ENCODE measurements at places on chromosomes 3 and 15.

DNA sequence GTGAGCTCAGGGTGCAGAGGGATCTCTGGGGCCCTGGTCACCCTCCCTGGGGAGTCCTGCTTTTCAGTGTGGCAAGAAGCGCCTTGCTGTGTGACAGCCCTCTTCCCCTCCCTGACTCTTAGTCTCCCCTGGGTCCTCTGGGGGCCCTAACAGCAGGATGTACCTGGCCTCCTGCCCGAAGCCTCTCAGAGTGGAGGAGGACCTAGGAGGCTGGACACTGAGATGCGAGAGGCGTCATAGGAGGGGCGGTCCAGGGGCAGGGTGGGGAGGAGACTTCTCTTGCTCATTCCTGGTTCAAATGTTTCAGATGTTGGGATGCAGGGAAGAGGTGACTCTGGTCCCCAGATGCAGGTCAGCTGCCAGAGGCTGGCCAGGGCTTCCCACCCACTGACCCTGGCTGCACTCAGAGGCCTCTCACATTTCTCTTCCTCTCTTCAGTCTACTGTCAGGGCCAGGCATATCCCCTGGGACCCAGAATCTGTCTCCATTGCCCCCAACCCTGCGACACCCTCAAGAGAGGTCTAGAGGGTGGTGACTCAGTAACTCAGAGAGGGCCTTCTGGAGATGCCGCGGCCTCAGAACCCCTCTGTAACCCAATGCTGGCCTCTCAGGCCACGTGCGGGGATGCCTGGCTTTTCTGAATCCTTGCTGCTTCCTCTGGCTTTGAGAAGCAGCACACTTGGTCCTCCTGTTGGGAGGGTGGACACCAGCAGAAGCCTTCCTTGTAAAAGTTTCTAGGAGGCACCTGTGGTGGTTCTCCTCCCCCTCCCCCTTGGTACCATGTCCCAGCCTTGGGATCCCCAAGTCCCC lies 25.9 kb downstream of the SNX33 start:
- DNase-seq: no peak

DNA sequence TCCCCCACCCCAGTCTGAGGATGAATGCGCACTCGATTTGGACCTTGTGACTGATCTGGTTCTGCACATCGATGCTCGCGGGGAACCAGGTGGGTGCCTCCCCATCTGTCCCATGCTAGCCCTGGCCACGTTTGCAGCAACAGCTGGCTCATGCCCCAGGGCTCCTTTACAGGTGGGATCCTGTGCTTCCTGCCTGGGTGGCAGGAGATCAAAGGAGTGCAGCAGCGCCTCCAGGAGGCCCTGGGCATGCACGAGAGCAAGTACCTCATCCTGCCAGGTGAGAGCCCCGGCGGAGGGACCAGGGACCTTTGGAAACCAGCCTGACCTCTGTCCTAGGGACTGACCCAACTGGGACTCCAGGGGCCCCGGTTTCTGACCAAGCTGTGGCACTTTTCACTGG lies 44.3 kb downstream of the DHX30 start:
- DNase-seq: no peak

DNA sequence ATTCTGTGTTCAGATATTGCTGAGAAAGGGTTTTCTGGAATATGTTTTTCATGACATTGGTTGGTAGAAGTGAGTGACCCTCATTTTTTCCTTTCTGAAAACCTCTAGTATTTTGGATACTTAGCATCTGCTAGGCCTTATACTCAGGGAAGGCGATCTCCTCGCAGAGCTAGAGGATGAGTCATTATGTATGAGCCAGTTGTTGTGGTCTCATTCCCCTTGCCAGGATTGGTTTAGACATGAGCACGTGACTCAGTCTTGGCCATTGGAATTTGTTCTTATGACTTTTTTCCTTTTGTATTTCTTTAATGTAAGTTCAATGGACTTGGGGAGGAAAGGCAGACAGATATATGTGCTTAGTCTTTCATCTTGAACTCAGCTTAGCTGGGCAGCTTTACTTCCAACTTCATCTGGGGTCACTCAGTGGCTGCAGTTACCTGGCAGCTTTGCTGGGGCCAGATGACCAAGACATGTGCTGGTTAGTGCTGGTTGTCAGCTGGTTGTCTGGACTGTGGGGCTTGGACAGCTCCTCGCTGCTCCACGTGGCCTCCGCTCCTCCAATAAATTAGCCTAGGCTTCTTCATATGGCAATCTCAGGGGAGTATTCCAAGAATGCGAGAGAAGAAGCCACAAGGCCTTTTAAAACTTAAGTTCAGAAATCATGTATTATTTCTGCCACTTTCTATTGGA lies 207.5 kb downstream of the IL20RB start:
- DNase-seq: no peak

DNA sequence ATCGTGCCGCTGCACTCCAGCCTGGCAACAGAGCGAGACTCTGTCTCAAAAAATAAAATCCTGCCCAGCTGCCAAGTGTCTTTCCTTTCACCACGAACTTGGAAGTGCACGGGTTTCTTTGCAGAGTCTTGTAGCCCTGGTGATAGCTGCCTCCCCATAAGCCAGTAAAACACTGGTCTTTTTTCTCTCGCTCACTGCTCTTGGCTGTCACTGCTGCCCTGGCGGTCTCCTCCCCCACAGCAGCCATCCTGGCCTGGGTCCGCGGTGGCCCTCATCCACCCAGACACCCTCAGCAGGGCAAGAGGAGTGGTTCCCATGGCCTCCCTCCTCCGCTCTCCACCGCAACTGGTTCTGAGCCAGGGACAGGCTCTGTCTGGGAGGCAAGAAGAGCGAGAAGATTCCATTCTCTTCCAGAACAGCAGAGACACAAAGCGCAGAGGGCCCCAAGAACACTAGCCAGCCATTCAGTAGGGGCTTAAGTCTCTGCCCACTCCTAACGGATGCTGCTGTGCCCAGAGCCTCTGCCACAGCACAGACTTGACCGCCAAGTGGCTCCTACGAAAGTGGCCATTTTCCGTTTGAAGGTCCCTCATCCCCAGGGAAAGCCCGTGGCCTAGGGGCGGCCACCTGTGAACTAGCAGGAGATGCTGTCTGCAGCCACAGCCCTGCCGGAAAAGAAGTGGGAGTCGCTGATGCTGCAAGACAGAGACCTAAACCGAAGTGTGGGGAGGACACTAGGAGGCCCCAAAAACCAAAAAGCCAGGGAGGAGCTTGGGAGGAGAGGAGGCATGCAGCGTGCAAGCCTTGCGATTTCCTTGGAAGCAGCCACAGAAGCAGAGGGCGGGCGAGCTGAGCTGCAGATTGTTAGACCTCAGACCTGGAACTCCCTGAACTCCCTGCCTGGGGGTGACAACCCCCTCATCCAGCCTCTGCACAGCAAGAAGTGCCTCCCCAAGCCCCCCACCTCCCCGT lies 44.1 kb downstream of the KLHL25 start:
- DNase-seq: peak; percentile 37

GRCh38 chr3:73759297-73759711 lies 134.6 kb upstream of the PDZRN3 start:
- DNase-seq: no peak

GRCh38 chr3:171695426-171695825 lies 114.9 kb downstream of the PLD1 start:
- DNase-seq: no peak

- DNase-seq: no peak
Observed at GRCh38 chr3:151599103-151599672, 134.5 kb upstream of the AADACL2 start.

- DNase-seq: no peak
Observed at GRCh38 chr15:55394694-55395093, 13.5 kb downstream of the CCPG1 start.

GRCh38 chr3:12679468-12679867 lies 15.6 kb upstream of the RAF1 start:
- no peak for DNase-seq

GRCh38 chr15:39730552-39730951 lies 52.1 kb downstream of the FSIP1 start:
- DNase-seq: no peak

DNA sequence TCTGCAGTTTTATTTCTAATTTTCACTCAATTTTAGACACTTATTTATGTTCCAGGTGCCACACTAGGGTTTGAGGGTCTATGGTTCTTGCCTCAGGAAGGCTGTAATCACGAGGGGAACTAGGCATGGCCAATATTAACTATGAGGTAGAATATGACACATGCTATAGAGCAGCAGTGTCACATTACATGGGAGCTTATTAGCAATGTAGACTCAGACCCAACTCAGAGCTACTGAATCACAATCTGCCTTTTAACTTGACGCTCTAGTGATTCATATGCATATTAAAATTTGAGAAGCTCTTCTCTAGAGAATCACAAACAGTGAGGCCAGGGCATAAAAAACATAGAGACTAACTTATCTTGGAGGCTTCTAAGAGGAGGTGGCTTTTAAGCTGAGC lies 32.8 kb upstream of the MRPL3 start:
- no peak for DNase-seq

- DNase-seq: no peak
Observed at GRCh38 chr3:159668990-159669476, 319.6 kb upstream of the IL12A start.

GRCh38 chr15:55245059-55245458 lies 44.6 kb downstream of the RAB27A start:
- DNase-seq: no peak

- no peak for DNase-seq
Observed at GRCh38 chr3:80079886-80080285, 312.1 kb upstream of the ROBO1 start.

GRCh38 chr15:40906991-40907802 lies 12.9 kb downstream of the VPS18 start:
- peak; percentile 69 for DNase-seq

DNA sequence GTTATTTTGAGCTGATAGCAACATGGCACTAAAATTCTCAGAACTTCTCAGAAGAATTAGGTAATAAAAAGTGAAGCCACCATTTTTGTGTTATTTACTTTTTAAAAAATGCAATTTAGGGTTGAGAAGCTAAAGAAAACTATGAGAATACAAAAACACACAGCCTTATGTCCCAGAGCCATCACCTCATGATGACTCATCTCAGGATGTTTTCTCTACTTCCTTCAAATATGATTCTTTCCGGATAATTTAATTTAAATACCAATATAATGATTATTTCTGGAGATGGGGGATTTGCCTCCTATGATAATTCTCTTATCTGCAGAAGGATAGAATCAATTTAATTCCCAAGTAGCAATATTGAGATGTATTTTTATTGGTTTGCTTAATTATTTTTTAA lies 105.6 kb upstream of the BFSP2 start:
- DNase-seq: no peak

DNA sequence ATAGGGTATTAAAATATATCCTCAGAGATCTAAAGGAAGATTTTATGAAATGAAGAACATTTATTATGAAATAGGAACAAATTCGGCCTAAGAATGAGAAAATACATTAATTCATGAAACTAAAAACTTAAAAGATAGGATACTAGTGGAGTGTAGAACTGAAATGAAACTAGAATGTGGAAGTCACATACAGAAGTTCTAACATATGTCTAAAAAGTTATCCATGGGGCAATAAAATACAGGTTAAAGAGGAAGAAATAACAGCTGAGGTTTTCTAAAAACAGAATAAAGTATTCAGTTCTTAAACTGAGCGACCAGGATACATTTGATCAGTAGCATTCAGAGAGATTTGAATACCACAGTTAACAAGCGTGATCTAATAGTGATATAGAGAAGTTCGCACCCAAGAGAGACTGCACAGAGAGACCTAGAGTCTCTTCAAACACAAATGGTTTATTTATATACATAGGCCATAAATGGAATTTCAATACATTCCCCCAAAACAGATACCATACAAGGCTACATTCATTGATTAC lies 85.9 kb downstream of the FEZF2 start:
- no peak for DNase-seq

GRCh38 chr3:176032043-176032442 lies 1165.2 kb downstream of the TBL1XR1 start:
- DNase-seq: no peak

DNA sequence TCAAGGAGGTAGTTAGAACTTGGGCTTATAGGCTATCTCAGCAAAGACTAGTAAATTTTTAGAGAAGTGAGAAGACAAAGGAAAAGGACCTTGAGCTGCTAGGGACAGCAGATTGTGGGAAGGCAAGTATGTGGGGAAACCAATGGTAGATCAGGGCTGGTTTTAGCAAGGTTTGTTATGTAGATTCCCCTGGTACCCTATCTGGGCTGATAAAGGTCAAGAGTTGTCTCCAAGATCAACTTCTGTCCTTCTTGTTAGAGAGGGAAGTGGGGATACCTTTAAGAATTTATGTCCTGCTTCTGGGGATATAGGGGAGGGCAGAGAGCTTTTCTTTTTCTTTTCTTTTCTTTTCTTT lies 28.9 kb downstream of the KAT2B start:
- no peak for DNase-seq

GRCh38 chr3:85303156-85303555 lies 344.4 kb downstream of the CADM2 start:
- DNase-seq: no peak

DNA sequence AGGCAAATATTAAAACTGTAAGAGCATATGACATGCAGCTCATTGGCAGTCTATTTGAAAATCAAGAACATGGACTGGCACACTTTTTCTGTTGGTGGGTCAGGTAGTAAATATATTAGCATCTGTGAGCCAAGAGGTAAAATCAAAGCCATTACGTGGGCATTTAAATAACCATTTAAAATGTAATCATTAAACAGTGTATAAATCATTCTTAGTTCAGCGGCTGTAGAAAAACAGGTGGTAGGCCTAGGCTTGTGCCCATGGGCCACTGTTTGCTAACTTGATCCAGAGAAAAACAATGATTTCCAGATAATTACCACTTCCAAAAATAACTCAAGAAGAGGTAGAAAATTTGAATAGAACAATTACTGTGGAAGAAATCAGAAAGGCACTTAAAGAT lies 105.1 kb downstream of the CHST2 start:
- DNase-seq: no peak

DNA sequence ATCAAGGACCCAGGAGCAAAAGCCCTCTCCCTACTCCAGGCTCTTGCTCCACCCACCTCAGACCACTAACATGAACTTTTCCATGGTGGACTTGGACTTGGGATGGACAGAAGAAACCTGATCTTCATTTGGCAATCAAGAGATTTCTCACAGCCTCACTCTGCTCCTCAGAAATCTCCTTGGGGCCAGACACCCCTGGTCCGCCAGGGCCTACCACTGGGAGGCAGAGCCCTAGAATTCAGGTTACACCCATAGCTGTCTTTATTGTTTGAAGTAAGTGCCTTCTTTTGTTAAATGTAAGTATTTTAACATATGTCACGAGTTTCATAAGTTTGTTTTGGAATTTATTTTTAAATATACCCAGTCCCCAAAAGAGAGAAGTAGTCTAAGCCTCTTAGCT lies 13.2 kb downstream of the SHF start:
- DNase-seq: no peak

GRCh38 chr15:84649706-84650105 lies 4.4 kb downstream of the WDR73 start:
- DNase-seq: no peak
